ENCODE measurements at places on chromosomes 11 and 22. TPM values are rescaled to one million over a fixed set of nuclear protein-coding genes. Genes with fewer than 3 reads are reported as not detected.
A peak's percentile ranks its signal among the peaks of the same experiment; 100 is the strongest.

- H3K36me3 ChIP-seq = peaks cover 47% of the 10 kb centered on the region
- no peak overlapping the region for H3K27ac ChIP-seq
- DNase-seq = no peak
- no peak overlapping the region for H3K4me3 ChIP-seq
- no peaks in the 10 kb centered on the region for H3K27me3 ChIP-seq
Measured at GRCh38 chr11:20099527-20099926, 60.7 kb downstream of the DBX1 start.

NAALAD2 gene
- 28.1 TPM for total RNA-seq

SAA4 gene
- total RNA-seq = not detected

OR6T1 gene
- not detected for total RNA-seq

DNA sequence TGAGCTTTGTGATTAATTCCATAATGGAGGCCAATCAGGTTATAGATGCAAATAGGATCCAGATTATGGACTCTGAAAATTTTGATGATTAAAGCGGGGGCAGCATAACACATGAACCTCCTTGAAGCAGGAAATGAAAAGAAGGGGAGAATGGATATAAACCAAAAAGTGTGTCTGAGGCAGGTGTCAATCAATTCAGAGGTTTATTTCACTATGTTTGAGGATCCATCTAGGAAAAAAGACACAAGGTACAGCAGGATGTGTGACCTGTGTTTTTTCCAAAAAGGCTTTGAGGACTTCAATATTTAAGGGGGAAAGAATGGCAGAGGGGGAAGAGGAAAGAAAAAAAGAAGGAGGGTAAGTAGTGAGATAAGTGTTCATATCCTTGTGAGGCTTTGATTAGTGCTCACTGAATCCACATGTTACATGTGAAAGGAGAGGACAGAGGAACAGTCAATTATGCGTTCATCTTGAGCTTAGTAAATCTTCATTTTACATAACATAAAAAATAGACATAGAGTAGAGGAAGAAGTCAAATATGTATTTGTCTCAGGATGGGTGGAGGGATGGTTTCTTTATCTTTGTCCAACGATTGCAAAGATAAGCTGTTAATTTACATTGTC, 34.1 kb downstream of the MS4A2 start:
- no peak for DNase-seq
- no peak overlapping the region for H3K4me3 ChIP-seq
- H3K4me1 ChIP-seq = no peaks in the 10 kb centered on the region

- H3K4me1 ChIP-seq = peaks cover 18% of the 10 kb centered on the region
- H3K4me3 ChIP-seq = no peak overlapping the region
- H3K36me3 ChIP-seq = peaks cover 6% of the 10 kb centered on the region
- no peaks in the 10 kb centered on the region for H3K27me3 ChIP-seq
- no peak overlapping the region for H3K27ac ChIP-seq
Measured at GRCh38 chr11:47506795-47507562, 46.0 kb downstream of the CELF1 start.

TCIRG1 gene
- 9.1 TPM for total RNA-seq

- H3K27me3 ChIP-seq = no peaks in the 10 kb centered on the region
- H3K4me1 ChIP-seq = peaks cover 5% of the 10 kb centered on the region
- H3K36me3 ChIP-seq = peaks cover 7% of the 10 kb centered on the region
- no peak for DNase-seq
Measured at GRCh38 chr22:36732609-36733008, 29.1 kb upstream of the CACNG2 start.

DNA sequence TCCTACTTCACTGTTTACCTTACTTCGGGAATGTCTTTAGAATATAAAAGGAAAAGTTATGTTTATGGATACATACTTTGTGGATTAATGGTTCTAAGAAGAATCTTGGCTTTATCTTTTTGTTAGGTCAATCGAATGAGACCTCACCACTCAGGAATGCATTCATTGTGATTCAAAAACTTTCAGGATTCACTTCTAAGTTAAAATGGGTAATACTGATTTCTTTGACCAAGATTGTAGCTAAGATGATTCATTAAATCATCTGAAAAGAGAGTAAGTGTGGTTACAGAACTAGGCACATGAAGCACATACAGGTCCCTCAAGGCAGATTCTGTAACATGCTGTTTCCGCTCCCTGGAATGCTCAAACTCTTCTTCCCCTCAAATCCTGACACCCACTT, 716.4 kb downstream of the KCNA4 start:
- no peak overlapping the region for H3K27ac ChIP-seq
- no peaks in the 10 kb centered on the region for H3K27me3 ChIP-seq
- no peak overlapping the region for H3K4me3 ChIP-seq
- no peaks in the 10 kb centered on the region for H3K4me1 ChIP-seq
- no peaks in the 10 kb centered on the region for H3K36me3 ChIP-seq
- DNase-seq = no peak

- H3K27me3 ChIP-seq = no peaks in the 10 kb centered on the region
- no peak within 1 kb of the TSS for H3K27ac ChIP-seq
- peak within 1 kb of the TSS; percentile 55 for H3K4me3 ChIP-seq
- H3K4me1 ChIP-seq = peaks cover 45% of the 10 kb centered on the region
- no peak for DNase-seq
Measured at GRCh38 chr11:73645972-73646631, at the start of gene PLEKHB1. Gene PLEKHB1 (plus strand): TSS chr11:73646581. CDS start chr11:73646609, 28 bp downstream.

THAP12 gene
- 66.1 TPM for total RNA-seq

DNA sequence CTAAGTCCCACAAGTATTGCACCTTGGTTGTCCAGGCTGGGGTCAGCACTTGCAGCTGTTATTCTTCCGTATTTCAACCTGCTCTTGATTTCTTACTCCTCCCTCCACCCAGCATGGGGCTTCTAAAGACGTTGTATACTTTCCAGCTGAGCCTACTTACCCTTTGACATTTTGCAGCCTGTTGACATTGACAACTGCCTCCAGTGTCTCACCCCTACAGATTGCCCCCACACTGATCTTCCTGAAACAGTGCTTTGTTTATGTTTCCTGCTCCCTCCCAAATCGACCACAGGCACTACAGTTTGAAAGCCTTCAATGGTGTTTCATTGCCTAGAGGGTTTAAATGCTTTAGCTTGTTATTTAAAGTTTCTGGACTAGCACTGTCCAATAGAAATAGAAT, 56.6 kb downstream of the FAM83F start:
- H3K4me1 ChIP-seq = no peaks in the 10 kb centered on the region
- H3K27ac ChIP-seq = no peak overlapping the region
- DNase-seq = no peak
- no peaks in the 10 kb centered on the region for H3K36me3 ChIP-seq

KCNK7 gene
- 0.44 TPM for total RNA-seq

HBG2 gene
- 12,245 TPM for total RNA-seq

GAB4 gene
- 0.10 TPM for total RNA-seq

- no peak overlapping the region for H3K27ac ChIP-seq
- no peaks in the 10 kb centered on the region for H3K27me3 ChIP-seq
- peaks cover 6% of the 10 kb centered on the region for H3K4me1 ChIP-seq
- DNase-seq = no peak
- no peak overlapping the region for H3K4me3 ChIP-seq
- no peaks in the 10 kb centered on the region for H3K36me3 ChIP-seq
Measured at GRCh38 chr22:30720263-30720837, 25.7 kb downstream of the OSBP2 start.

VPS26B gene
- 51.0 TPM for total RNA-seq
